Bone marrow (tissue), 2 donors: ENCODE measurements at places on chromosomes 1 and 21.

- no peak for DNase-seq
Observed at GRCh38 chr21:40846587-40847411, at the start of gene DSCAM. Gene DSCAM, minus strand, starts transcription at chr21:40847158. Its CDS starts 497 bp downstream, at chr21:40846661.

GRCh38 chr1:115839679-115840237, 1.2 kb downstream of the NHLH2 start:
- no peak for DNase-seq

DNA sequence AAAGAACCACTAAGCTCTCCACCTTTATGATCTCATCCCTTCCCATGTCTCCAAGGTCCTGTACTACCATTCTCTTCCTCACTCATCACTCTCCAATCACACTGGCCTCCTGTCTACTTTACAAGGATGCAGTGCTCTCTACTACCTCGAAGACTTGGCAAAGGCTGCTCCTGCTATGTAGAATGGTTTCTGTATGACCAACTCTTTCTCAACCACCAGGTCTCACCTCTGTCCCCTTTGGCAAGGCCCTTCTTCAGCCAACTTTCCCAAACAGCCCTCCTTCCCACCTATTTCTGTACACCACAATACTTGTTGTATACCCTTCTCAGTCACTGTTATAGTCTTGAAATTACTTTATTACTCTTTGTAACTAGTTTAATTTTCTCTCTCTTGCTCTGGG, 41.2 kb downstream of the FYB2 start:
- no peak for DNase-seq

DNA sequence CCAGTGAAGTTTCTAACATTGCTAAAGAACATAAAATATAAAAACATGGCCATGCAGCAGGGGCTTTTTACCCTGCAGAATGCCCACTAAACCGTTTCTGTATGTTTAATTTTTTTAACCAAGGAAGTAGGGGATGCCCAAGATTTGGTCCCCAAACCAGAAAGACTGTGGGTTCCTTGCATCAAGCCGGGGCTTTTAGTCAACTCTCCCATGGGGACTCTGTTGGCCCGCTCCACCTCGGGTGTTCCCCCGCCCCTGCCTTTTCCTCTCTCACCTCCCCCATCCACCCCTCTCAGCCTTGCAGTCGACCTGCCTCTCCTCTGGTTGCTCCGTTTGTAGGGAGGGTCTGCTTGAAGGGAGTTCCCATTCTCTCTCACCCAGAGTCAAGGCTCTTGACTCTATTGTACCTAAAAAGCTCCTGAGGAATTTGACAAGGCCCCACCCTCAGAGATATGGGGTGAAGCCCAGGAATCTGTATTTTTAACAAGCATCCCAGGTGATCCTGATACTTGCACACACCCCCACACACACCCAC, 117.5 kb downstream of the TOMM20 start:
- no peak for DNase-seq

GRCh38 chr1:90987841-90988240, 34.0 kb downstream of the ZNF644 start:
- no peak for DNase-seq

DNA sequence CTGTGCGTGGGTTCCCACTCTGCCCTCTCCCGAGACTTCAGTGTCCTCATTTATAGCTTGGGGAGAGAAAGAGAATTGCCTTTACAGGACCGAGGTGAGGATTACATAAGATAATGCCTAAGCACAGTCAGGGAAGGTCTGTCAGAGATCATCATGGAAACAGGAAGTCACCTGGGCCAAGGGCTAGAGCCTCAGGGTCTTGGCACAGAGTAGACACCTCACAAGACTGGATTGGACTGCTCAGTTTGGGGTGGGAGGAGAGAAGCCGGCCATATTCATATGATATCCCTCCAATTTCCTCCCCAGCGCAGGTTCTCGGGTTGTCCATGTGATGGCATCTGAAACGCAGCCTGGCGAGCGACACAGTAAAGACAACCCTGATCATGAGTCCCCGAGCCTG, 3.8 kb downstream of the CNR2 start:
- DNase-seq: no peak

DNA sequence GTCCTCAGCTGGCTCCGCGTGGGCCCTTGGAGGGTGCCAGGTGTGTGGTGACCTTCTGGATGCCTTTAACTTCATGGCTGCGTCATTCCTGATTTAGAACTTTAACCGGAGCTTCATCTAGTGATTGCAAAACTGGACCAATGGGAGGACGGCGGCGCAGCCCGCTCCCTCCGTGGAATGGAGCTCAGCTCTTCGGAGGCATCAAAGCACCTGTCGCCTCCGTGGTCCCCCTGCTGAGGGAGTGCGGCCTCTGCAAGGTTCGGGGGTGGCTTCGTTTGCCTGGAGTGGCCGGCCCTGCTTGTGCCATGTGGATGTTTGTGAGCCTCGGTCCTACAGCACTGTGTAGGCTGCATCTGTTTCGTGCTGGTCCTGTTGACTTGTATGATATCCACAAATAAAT, 14.2 kb downstream of the CSTB start:
- no peak for DNase-seq

GRCh38 chr21:15009837-15010363, 54.9 kb downstream of the NRIP1 start:
- no peak for DNase-seq

DNA sequence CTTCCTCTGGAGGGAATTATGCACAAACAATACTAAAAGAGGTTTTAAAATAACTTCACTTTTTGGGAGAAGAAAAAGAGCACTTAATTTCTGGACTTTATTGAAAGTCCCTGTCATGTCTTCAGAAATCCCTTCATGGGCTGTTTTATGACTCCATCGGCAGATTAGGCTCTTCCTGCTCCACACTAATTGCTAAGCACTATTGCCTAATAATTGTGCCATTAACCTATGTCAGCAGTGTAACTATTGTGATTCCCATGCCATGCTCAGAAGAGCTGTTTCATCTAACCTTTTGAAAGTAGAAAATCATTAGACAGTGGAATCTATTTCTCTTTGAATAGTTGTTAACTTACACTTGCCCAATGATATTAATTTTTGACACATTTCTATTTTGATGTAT, 489.3 kb upstream of the RUNX1 start:
- no peak for DNase-seq

- no peak for DNase-seq
Observed at GRCh38 chr1:101238031-101238628, 1.3 kb downstream of the S1PR1 start.

DNA sequence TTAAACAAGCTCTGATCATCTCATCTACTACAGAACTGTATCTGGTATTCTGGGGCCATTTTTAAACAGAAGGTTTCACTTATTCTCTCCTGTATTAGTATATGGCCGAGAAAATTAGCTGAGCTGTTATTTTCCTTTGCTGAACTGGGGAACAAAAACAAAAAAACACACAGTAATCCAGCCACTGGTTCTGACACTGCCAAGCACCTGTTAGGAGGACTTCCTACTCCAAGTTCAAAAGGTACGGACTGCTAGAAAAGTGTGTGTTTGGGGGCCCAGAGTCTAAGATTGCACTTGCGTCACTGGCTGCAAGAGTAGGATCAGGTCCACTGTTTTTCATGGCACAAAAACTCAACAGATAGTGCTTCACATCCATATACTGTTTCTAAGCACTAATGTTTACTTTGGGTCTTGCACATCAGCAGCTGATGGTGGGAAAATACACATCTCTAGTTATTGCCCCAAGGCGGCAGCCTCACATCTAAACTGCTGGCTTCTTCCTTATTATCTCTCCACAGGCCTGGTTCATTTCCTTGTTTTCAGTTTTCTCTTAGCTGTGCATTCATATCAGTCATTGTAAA, 226.1 kb downstream of the FGGY start:
- DNase-seq: no peak

GRCh38 chr1:183864611-183865010, 59.7 kb downstream of the RGL1 start:
- DNase-seq: no peak

- DNase-seq: no peak
Observed at GRCh38 chr1:188355082-188355481, 1526.3 kb downstream of the PLA2G4A start.

DNA sequence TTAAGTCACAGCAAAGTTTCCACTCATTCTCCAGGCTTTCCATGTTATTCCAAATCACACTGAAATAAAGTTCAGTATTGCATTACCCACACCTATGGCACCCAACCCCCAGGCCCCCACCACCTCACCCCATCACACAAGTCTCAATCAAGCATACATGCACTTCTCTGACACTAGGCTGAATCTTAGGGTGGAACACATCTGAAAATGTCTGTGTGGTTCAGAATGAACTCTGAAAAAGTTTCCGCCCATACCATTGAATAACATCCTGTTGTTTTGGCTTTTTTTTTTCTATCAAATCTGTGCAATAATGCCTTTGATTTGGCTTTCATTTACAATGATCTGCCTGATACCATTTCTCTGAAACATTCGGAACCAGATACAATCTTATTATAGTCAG, 25.8 kb upstream of the LRRC8C start:
- no peak for DNase-seq

DNA sequence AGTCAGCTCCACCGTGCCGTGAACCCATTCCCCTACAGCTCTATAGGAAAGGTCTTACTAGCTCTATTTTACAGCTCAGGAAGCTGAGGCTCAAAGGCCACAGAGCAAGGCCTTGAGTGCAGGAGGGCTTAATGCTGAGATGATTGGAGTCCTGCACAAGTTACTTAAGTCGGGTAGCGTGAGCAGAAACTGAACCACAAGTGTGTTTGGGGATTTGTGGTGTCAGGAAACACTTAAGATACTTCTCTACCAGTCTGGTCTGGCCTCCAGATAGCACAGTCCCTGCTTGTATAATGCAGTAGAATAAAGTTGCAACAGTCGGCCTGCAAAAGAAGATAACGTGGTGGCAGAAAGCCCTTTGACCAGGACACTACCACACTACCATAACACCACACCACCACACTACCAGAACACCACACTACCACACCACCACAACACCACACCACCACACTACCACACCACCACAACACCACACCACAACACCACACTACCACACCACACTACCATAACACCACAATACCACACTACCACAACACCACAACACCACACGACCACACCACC, 118.1 kb downstream of the SPSB1 start:
- DNase-seq: no peak

- no peak for DNase-seq
Observed at GRCh38 chr1:181192316-181192715, 103.8 kb downstream of the IER5 start.

- no peak for DNase-seq
Observed at GRCh38 chr1:66247415-66248208, 286.3 kb upstream of the SGIP1 start.

DNA sequence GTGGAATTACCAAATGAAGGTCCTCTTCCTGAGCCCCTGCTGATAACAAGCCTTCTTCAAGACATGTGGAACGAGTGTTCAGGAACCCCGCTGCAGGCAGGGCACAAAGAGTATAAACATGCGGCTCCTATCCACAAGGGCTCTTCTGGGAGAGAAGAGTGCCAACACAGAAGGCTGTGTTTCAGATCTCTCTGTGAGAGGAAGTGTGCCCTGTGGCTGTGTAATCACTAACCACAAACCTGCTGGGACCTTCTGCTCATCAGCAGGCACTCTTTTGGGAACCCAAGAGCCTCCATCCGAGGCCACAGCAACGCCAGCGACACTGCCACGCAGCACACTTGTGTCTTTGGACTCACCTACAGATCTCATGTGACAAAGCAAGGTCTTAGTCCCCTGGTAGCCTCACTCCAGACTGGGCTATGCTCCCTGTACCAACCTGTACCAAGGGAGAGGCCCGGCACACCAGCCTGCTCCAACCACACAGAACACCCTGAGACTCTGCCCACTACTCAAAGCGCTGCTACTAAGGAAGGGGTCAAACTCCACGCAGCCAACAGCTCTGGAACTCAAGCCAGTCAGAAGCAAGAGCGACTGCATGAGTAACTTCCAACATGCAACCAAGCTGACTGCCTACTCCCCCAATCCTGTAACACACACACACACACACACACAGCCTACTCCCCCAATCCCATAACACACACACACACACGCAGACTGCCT, 7.8 kb downstream of the PTTG1IP start:
- DNase-seq: no peak

DNA sequence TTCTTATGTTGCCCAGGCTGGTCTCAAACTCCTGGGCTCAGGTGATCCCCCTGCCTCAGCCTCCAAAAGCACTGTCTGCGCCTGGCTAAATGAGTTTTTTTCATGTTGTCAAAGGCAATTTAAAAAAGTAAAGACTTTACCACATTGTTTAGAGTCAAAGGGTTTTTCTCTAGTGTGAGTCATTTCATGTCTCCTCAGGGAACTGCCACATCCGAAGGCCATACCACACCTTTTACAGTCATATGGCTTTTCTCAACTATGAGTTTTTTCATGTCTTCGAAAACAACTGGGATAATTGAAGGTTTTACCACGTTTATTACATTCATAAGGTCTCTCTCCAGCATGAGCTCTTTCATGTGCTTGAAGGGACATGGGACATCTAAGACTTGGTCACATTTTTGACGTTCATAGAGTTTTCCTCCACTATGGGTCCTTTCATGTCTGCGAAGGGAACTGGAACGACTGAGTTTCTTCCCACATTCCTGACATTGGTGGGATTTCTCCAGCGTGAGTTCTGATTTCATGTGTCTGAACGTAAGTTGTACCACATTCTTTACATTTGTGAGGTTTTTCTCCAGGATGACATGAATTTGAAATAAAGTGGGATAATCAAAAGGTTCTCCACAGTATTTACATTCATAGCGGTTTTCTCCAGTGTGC, 65.6 kb downstream of the UCHL5 start:
- no peak for DNase-seq

DNA sequence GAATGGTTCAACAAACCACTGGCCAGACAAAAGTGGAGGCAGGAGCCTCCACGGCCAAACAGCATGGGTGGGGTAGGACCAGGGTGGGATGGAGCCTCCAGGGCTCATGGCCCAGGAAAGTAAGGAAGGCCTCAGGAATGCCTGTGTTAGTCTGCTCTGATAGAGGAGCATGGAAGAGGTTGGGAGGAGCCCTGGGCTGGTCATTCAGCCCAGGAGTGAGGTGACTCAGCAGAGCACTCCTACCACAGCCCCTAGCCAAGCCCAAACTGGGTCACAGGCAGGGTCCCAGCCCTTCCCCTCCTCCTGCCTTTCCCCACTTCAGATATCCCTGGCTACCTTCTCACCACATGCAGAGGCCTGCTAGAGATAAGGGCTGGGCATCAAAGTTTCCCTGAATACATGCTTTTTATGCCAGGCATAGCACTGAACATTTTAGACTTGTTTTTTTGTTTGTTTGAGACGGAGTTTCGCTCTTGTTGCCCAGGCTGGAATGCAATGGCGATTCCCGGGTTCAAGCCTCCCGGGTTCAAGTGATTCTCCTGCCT, 3.1 kb upstream of the SHISA4 start:
- no peak for DNase-seq

GRCh38 chr1:19869929-19870328, 12.3 kb upstream of the OTUD3 start:
- no peak for DNase-seq

GRCh38 chr1:12482988-12483387, 135.0 kb downstream of the DHRS3 start:
- DNase-seq: no peak

DNA sequence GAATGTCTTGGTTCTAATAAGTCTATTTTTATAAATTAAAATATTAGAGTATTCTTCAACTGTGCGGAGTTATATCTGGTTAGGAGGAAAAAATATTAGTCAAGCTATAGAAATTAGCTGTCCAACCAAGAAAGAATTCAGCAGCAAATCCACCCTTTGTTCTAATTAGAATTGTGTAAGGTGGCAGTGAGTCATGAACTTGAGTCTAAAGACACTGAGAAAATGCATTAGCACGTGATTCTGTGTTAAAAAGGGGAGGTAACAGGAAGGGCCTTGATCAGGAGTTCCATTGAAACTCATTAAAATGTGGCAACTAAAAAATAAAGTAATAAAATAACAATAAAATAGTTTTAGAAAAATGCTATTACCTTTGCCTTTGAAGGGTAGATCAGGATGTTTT, 398.2 kb upstream of the RGS18 start:
- DNase-seq: no peak

GRCh38 chr21:32599526-32599925, 12.7 kb downstream of the CFAP298 start:
- DNase-seq: no peak
